ENCODE measurements at places on chromosomes 3 and 15.
A peak's percentile ranks its signal among the peaks of the same experiment; 100 is the strongest.

- DNase-seq, result no peak
These were observed 144.7 kb downstream of the CHSY1 start for GRCh38 chr15:101107101-101107500.

GRCh38 chr15:34018021-34018645 is 20.9 kb downstream of the AVEN start:
- no peak for DNase-seq

DNA sequence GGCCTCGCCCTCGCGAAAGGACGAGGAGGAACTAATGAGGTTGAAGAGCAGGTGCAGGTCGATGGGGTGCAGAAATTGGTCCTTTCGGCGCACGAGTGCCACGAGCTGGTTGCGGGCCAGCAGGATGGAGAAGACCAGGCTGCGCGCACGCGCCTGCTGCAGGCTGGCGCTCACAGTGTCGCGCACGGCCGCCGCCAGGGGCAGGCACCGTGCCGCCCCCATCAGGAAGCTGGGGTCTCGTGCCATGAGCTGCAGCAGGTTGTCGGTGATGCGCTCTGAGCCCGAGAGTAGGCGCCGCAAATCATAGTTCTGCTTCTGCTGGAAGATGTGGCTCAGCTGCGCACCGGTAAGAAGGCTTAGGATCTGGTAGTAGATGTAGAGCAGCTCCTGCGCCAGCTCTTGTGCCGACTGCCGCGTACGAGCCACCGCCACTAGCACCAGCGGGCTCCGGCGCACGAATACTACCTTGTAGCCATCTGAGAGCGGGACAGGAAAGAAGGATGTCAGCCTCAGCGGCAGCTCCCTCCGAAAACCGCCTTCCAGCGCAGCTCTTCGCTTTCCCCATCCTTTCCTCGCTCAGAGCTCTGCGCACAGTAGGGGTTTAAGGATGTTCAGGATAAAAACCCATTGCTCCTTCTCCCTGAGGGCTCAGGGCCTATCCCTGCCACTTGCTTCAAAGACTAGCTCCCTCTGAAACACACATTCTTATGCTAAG is 6.9 kb upstream of the MST1R start:
- DNase-seq, result no peak

DNA sequence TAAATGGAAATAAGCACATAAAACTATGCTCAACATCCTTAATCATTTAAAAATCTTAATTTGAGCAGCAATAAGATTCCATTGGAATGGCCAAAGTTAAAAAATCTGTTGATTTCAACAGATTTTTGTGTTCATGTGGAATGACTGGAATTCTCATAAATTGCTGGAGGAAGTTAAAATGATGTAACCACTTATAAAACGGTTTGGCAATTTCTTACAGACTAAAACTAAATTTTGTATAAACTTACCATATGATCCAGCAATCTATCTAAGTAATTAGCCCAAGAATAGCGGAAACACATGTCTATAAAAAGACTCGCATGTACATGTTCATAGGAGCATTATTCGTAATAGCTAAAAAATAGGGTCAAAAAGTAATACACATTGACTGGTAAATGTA is 1713.6 kb downstream of the SI start:
- DNase-seq, result no peak

DNA sequence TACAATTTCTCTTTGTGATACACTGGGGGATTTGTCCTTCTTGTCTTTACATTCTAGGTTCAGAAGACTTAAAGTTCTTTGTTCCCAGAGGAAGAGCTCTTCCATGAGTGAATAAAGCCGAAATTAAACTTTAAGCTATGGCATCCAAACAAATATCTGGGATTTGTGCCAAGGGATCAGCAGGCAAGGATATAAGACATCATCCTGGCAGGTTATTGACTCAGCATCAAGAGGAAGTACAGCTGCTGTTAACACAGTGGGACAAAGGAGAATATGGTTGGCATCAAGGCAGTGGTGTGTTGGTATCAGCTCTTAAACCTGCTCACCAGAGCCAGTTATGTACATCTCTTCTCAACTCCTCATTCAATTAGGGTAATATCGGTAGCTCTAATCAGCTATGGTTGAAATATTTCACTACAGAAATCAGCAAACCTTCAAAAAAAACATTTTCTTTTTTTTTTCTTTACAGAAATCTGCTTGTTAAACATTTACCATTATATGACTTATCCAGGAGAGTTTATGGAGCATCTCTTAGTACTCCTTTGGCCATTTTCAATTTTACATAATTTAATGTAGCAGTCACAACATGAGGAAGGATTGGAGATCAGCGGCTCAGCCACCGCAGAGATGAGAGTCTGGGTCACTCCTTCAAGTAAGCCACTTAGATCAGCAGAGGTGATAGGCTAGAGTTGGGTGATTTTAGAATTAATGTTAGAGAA is 1198.6 kb upstream of the EPHA6 start:
- DNase-seq, result no peak

DNA sequence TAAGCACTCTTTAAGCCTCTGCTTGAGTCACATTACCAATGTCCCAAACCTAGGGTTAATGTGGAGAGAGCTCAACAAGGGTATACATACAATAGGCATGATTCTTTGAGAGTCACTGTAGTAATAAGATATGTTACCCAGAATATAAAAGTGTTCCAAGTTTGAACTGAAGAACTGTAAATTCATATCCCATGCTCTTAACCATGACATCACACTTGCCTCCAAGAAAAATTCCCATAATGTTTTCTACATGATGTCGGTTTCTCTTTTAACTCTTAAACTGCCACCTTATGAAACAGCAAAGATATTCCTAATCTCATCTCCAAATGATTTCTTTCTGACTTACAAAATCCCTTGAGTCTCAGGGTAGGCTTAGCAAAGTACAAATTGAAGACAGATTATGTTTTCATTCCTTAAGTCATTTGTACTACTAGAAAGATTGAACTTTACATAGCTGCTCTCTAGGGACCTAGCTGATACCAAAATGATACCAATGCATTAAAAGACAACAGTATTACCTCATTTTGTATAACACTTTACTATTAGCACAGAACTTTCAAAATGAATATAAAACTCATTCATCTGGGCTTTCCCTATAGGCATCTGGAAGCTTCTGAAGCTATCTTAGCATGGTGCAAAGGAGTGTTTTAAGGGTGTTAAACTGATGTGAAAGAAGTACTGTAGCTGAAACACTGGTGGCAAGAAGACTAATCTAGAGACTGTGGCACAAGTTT is 127.1 kb downstream of the KCNMB2 start:
- no peak for DNase-seq

GRCh38 chr15:94125698-94126097 is 105.7 kb upstream of the MCTP2 start:
- DNase-seq, result no peak

- DNase-seq, result no peak
These were observed 13.9 kb upstream of the SLITRK3 start for GRCh38 chr3:165210132-165210531.

DNA sequence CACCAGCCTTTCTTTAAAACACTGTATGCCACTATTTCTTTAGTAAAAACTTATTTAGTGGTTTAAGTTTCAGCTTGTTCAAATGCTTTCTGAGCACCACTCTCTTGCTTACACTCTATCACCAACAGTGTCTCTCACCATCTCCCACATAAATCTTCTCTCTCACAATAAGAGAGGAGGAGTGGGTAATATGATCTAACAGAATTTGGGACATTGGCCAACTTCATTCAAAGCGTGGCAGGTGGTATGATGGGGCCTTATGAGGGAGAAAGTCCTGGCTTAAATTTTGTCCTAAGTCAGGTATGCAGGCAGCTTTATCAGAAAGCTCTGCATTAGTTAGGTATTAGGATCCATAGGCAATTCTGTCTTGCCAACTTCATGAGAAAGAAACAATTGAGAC is 1132.5 kb downstream of the TUSC7 start:
- DNase-seq, result no peak

GRCh38 chr3:147408188-147409100 is 721 bp upstream of the ZIC1 start:
- DNase-seq, result no peak

DNA sequence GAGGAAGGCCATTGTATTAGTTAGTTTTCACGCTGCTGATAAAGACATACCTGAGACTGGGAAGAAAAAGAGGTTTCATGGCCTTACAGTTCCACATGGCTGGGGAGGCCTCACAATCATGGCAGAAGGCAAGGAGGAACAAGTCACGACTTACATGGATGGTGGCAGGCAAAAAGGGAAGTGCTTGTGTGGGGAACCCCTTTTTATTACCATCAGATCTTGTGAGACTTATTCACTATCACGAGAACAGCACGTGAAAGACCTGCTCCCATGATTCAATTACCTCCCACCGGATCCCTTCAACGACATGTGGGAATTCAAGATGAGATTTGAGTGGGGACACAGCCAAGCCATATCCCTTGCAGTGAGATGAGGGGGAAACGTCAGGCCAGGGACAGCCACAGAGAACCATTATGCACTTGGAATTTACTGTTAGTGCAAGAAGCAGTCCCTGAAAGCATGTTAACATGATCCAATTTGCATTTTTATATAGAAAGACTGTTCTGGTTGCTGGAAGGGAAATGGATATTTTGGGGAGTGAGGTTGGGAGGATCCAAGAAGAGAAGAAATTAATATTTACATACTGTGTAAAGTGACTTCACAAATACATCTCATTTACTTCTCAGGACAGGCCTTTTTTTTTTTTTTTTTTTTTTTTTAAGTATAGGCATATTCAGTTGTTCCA is 87.1 kb downstream of the ARNT2 start:
- DNase-seq, result no peak

DNA sequence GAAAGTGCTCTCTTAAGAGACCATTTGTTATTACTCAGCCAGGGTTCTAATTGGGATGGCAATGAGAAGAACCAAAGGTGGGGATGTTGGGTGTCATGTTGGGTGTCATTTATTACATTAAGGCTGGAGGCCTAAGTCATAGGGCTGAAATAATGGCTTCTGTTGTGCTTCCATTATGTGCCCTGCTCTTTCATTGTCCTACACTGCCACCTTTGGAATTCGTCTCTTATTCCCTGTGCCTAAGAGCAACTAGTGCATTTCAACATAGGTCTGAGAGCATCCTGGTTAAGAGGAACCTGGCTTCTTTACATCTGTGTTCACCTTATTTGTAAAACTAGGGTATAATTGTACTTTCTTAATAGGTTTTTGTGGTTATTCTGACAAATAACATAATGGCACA is 32.2 kb downstream of the RIOX2 start:
- DNase-seq, result no peak

DNA sequence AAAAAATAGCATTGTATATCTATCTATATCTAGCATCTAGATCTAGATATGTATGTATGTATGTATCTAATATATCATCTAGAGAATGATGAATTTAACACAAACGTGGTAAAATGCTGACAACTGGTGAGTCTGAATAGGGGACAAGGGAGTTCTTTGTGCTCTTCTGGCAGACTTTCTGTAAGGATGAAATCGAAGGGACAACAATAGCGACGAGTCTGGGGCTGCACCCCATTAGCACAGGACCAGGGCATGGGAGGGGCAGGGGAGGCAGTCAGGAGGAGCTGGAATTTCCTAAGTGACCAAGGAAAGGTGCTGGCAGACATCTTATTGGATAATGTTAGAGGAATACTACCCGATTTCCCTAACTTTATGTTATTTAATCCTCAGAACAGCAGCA is 7.9 kb downstream of the CCR1 start:
- DNase-seq, result no peak

DNA sequence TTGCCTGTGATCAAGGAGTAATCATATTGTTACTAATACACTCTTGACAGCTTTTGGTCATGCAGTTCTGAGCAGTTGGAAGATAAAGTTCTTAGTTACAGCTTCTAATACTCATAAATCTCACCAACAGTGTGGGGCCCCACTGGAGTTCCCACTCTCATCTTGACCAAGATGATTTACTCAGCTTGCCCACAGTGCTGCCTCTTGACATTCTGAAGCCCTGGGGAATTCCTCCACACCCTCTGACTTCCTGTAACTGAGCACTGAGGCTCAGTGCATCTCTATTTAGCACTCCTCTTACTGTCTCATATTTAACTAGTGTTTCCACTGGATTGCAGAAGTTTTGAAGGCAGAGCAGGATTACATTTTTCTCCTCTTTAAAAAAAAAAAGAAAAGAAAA is 1.9 kb upstream of the ARL6IP5 start:
- DNase-seq, result peak; percentile 48

GRCh38 chr15:38176155-38176554 is 76.5 kb upstream of the SPRED1 start:
- no peak for DNase-seq

- DNase-seq, result no peak
These were observed 12.9 kb upstream of the TRA2B start for GRCh38 chr3:185950728-185951127.

- no peak for DNase-seq
These were observed 131.2 kb upstream of the TGFBR2 start for GRCh38 chr3:30475038-30475808.
